Stimulated activated CD4-positive, alpha-beta T cell treated with anti-CD3 and anti-CD28 coated beads, TNF-alpha, amount 100 ng/mL, for 4 hours (primary cell): ENCODE measurements at places on chromosomes 16 and 17.
A peak's percentile ranks its signal among the peaks of the same experiment; 100 is the strongest.

DNA sequence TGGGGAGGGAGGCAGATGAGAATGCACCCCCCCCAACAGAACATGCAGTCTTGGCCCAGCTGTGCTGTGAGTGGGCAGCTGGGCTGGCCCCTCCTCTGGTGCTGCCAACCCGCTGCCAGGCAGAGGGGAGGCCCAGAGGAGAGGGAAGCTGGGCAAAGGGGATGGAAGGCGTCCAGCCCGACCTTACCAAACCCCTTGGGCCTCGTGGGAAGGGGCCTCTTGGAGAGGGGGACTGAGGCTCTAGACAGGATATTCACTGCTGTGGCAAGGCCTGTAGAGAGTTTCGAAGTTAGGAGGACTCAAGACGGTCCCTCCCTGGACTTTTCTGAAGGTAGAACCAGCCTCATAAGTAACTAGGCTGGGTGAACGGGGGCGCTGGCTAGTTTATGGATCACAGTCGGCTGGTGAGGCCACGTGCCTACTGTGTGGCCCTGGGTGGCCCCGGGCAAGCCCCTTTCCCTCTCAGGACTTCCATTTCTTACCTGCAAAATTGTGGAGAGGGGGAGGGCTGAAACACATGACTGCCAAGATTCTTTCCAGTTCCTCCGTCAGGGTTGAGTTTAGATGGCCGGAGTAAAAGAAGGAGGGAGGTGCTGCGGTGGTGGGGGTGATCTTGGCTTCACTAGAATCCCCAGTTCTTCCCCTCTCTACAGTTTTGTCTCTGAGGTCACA is 857 bp upstream of the STAT5A start:
- peak; percentile 24 for DNase-seq

DNA sequence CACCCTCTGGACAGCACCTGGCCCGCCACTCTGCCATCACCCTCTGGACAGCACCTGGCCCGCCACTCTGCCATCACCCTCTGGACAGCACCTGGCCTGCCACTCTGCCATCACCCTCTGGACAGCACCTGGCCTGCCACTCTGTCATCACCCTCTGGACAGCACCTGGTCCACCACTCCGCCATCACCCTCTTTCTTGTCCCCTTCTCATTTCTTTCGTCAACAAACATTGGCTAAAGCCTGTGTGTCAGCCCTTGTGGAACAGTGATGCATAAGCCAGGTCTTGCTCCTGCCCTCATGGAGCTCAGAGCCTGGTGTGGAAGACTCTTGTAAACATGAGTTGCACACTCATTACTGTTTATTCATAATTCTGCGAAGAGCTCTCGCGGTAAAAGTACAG is 31.2 kb downstream of the CDK5R1 start:
- no peak for DNase-seq

- no peak for DNase-seq
These were observed 100.0 kb downstream of the XYLT1 start for GRCh38 chr16:17370731-17371285.

DNA sequence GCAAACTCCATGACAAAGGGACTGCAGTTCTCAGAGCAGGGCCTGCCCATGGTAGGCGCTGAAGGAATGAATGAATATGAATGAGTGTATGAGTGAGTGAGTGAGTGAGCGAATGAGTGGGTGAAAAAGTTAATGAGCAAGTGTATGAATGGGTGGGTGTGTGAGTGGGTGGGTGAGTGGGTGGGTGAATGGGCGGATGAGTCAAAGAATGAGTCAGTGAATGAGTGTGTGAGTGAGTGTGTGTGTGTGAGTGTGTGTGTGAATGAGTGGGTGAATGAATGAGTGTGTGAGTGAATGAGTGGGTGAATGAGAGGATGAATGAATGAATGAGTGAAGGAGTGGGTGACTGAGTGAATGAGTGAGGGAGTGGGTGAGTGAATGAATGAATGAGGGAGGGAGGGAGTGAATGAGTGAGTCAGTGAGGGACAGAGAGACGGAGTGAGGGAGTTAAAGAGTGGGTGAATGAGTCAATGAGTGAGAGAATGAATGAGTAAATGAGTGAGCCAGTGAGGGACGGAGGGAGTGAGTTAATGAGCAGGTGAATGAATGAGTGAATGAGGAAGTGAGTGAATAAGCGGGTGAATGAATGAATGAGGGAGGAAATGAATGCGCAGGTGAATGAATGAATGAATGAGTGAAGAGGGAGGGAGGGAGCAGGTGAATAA is 11.1 kb upstream of the CHMP6 start:
- peak; percentile 67 for DNase-seq

GRCh38 chr17:78742901-78743300 is 39.2 kb downstream of the CYTH1 start:
- DNase-seq: no peak

GRCh38 chr16:56420613-56421012 is 4.7 kb downstream of the AMFR start:
- no peak for DNase-seq

DNA sequence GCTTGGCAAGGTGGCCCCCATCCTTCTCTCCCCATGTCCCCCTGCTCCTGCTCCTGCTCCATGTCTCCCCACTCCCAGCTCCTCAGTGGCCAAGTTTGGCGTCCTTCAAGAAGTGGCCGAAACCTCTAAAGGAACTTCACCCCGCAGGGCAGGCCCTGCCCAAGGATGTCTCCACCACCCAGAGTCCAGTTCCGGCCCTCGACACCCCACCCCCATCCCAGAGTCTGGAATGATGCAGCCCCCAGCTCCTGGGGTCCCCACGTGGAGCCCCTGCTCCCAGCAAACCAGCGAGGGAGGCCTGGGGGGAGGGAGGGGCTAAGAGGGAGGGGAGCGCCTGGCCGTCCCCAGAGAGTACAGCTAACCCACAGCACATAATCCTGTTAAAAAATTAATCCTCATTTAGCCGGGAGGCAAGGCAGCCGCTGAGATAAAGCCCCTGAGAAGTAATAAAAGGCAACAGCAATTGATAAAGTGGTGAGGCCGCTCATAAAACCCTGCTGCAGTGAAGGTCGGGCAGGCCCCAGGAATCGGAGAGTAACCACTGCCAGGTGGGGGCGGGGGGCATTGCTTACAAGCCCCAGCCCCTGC is 9.9 kb upstream of the ENPP7 start:
- no peak for DNase-seq

- no peak for DNase-seq
These were observed 90.3 kb upstream of the BCAR1 start for GRCh38 chr16:75341564-75342307.

DNA sequence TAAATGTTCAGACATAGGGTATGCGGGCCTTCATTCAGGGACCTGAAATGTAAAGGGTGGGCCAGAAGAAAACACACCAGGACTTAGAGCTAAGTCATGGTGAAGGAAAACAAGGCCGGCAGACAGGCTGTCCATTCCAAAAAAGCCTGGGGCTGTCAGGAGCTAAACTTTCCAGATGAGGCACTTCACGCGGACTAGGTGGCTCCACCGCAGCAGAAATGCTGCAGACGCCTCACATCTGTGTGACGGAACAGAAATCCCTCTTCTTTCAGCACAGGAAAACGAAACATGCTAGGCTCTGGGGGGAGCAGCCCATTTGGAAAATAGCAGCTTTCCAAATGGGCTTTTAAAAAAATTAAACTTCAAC is 88.7 kb downstream of the HS3ST3A1 start:
- no peak for DNase-seq

DNA sequence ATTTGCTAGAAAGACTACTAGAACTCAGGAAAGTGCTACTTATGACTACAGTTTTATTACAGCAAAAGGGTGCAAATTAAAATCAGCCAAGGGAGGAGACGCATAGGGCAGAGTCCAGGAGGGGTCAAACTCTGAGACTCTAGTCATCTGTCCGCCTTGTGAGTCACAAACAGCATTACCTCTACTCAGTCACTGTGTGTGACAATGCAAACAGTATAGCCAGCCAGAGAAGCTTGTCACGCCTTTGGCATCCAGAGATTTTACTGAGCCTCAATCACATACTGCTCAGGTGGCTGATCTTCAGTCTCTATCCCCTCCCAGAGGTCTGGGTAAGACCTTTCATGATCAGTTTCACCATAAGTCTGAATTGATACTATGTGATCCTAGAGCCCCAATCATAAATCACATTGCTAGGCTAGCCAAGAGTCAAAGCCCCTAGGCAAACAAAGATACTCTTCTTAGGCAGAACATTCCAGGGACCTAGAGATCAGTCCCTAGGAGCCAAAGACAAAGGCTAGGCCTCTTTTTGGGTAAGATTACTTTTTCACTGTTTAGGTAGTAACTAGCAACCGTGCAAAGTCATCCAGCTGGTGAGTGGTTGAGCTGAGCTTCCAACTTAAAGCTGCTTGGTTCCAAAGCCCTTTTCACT is 48.8 kb upstream of the CLEC19A start:
- DNase-seq: no peak

DNA sequence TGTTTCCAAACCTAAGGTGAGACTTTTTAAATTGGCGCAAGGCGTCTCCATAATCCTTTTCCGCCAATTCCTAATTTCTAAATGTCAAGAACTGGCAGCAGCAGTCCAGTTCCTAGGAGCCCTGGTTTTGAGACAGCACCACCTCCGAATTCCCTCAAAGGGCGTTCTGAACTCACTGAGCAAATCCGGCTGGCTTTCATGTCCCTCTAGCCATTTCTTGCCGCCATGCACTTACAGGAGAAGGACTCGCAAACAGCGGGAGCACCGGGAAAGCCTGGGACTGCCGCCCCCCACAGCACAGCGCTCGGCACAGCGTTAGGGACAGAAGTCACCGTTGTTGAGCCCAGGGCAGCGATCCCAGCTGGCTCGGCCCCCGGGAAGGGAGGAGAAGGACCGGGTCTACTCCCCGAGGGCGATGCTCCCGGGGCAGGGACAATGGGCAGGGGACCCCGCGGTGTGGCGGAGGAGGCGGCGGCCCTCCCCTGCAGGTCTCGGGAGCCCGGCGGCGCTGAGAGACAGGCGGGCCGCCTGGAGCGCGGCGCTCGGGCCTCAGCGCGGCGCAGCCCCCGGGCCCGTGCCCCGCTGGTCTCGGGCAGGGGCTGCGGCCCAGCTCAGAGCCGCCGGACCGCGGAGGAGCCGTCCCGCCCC is 545 bp downstream of the ARHGAP17 start:
- DNase-seq: no peak

DNA sequence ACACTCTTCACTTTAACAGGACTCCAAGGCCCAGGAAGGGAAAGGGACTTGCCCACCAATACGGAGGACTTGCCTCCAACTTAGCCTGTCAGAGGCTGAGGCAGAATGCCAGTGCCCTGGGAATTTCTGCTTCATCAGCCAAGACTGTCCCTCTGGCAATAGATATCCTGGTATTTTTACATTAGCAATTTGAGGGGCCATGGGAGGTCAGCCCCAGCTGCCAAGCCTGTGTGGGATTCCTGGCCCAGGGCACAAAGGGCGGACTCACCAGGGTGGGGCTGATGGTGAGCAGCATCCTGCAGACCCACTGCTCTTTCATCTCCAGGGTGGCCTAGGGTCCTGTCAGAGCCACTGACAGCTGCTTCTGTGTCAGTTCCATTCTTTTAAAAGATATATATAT is 78.3 kb upstream of the CIBAR2 start:
- no peak for DNase-seq

GRCh38 chr16:46972429-46973206 is 856 bp downstream of the DNAJA2 start:
- DNase-seq: no peak

DNA sequence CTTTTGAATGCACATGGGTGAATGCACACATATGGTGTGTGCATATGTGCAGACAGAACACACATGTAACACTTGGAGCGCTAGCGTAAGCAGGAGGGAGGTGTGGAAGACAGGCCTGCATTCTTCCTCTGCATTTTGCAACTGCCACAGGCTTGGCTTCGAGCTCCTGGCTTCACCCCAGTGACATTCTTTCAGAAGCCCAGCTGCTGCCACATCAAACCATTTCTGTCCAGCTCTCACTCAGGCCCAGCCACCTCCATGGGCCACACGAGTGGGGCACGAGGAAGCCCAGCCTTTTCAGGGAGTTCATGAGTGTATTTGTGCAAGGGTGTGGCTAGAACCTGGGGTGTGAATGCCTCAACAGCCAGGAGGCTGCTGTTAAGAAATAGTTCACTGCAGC is 18.8 kb downstream of the LGALS3BP start:
- no peak for DNase-seq

DNA sequence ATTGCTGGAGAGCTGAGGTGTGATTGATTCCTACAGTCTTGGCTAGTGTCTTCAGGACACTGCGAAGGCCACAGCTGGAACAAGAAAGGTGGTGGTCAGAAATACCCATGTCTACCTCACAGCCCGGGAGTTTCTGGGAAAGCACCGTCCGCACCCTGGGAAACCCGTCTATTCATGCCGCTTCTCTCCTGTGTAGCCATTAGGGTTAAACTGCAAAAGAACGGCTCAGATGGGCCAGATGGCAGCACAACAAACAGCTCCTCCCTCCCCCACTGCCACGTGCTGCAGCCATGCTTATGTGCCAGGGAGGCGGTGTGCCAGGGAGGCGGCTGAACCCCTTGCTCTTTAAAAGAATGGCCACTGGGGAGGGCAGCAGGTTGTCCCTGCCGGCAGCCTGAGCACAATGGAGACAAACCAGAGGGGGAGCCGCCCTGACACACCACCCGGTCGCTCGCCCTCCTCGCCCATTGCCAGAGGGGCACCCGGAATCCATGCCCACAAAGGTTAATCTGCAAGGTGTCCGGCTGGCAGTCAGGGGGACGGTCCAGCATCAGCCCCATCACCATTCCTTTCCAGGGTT is 65.2 kb downstream of the CYTH1 start:
- DNase-seq: no peak

DNA sequence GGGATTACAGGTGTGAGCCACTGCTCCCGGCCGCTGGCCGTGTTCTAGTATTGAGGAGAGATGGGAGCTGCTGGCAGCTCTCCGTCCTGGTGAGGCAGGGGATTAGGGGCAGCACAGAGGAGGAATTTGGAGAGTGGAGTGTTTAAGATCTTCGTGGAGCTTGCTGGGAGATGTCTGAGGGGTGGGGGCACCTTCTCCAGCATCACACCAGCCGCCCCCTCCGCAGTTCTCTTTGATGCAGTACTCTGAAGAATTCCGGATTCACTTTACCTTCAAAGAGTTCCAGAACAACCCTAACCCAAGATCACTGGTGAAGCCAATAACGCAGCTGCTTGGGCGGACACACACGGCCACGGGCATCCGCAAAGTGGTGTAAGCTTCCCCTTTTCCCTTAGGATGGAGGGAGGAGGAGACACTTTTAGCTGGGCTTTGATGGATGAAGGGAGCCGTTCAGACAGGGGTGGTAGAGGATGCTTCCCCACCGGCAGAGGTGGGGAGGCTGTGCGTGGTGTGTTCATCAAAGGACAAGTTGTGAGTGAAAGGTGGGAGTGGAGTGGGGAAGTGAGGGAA is 11.9 kb downstream of the ITGAM start:
- no peak for DNase-seq

- no peak for DNase-seq
These were observed 36.3 kb downstream of the WWP2 start for GRCh38 chr16:69798466-69798865.
